ENCODE measurements at places on chromosomes 5 and 9.

DNA sequence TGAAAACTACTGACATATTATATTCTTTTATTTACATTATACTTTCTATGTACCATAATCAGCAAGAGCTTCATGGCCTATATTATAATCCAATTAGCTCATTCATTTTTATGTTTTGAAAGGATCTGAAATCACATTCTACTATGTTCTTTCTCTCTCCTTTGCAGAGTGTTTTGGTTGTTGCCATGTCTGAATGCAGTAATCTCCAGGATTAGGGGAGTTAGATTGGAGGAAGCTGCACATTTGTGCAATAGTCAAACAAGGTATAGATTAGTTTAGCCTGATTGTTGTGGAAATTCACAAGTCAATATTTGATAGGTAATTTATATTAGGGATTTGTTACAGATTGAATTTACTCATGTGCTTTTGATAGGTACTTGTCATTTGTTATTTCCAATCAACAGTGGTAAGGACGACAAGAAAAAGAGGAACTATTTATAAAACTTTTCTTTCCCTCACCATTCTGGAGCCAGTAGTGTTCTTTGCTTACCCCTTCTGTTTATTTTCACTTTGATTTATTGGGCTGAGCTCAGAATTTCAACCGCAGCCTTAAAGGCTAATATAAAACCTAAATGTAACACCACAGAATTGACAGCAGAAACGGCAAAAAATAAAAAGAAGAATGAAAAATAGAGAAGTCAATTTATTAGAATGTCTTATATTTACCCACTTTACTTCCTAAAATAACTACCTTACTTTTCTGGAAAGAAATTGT is 597.0 kb downstream of the CHSY3 start:
- DNase-seq: no peak

GRCh38 chr5:157459715-157460599 is at the start of gene NIPAL4:
TSS of gene NIPAL4 (plus strand) at chr5:157460213. CDS start at chr5:157460321, 108 bp downstream.
- no peak for DNase-seq

DNA sequence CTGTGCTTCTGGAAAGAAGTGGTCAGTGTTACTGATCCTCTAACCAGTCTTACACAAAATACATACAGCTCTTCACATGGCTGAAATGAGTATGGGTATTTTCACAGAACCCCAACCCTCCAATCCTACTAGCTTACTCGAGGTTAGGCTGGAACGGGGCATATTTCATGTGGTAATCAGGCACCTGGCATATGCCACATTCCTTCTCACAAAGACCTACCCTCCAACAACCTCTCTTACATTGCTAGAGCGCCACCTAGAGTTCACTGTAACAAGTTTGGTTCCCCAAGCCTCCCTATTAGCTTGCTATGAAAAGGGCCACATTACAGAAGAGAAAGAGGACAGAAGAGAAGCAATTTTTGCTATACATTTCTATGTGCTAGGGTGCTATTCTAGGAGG is 597.3 kb downstream of the PRELID2 start:
- no peak for DNase-seq

DNA sequence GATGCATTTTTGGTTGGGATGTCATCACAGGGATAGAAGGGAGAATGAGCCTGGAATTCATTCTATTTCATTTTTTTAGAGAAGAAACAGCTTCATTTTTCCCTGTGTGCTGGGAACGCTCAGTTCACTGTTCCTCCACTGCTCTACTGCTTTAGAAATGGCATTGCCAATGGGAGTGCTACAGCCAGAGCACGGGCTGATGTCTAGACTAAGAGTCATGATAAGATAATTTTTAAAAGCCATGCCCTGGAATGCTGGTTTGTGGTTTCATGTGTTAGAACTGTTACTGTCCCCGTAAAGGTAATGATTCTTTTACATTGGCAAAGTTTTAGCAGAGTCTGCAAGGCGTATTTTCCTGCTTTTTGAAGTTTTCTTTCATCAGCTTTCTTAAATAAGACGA is 119.6 kb downstream of the SEMA6A start:
- no peak for DNase-seq

DNA sequence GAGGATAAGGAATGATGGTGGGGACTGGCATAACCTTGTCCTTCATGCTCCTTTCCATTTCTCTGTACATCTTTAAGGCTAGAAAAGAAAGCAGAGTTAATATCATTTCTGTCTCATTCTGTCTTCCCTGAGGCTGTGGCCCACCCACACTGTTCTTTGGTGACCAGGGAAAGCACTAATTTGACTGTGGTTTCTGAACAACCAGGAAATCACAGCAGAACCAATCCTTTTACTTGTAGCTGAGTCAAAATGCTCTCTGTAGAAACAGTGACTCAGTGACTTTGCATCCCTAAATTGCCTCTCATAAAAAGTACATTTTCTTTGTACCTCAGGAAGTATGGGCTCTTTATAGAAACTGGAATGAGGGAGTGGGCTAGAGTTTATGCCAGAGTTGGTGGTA is 28.1 kb downstream of the IL33 start:
- DNase-seq: peak; percentile 15

DNA sequence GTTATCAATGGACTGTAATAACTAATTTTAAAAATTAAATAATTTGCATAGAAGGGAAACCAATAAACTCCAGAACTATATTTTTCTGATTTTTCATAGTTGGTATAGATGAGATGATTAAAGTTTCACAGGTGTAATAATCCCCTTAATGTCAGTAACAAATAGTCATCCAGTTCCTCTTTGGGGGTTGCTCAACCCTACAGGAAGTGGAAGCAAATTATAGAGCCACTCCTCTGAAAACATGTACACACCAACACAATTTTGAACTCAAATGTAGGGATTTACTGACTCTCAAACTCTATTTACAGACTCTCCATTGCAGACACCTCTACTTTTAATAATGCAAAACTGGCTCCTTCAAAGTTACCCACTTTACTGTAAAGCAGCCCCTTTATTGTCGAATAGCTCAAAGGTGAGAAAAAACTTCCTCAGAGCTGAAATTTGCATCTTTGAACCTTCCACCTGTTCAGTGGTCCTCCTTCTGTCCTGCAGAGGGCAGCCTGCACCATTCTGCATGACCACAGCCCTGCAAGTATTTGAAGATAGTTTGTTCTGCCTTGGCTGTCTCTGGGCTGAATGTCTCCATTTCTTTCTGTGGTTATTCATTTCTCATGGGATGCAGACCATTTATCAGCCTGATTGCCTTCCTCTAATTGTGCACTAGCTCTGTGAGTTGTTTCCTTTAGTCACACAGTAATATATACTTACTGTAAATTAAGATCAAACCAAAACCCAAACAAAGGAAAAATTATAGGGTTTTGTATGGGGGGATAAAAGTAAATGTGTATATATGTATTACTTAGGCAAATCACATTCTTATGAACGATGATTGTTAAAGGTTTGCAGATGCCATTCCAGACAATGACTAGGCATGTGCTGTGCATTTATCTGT is 383.2 kb upstream of the SGCD start:
- peak; percentile 40 for DNase-seq

DNA sequence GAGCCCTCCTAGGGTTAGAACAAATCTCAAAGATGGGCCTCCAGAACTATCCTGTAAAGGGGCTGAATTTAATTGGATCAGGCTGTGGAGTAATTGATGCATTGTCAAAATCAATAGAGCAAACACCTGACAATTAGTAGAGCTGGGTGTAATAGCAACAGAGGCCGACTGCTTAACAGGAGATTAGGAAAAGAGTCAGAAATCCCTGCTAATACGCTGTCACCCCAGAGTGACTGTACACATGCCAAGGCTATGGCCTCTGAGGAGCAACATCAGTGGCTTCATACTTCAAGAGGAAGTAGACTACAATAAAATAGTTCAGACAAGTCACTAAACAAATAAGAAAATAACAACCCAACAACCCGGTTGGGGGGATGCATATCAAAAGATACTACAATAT is 18.7 kb upstream of the GRPEL2 start:
- DNase-seq: no peak

DNA sequence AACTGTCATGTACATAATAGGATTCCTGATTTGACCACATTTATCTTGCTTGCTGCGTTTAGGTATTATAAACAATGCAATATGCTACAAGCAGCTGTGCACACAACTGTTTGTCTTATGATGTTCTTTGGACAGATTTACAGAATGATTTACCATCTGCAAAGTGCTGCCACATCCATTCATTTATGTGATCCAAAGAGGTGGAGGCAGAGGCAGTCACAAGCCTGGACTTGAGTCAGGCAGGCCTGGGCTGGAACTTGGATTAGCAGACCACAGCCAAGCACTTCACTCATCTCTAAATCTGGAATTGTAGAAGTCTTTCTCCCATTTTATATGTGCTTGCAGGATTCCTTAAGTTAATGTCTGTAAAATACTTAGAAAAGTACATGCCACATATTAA is 149.0 kb downstream of the INSYN2B start:
- peak; percentile 19 for DNase-seq

DNA sequence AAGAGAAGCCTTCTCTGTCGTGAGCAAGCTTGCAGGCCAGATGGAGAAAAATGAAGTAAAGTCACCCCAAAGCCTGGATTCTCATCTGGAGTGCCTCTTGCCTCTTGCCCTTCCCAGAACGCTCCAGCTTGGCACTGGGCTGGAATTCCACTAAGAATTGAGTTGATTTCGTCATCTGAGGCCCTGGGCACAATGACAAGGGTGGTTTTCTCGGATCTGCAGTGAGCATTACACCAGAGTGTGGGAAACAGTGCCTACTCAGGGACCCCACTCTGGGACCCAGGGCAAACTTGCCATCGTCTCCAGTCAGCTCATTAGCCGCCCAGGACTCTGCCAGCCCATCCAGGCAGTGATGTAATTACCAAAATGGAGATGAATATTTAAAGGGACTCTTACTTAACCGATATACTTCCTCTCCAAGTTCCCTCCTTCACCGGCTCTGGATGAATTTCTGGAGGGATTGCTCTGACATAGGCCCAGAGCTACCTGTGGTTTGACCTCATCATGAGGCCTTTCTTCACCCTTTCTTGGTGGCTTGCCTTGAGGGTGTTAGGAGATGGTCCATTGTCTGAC is 44.7 kb upstream of the LCP2 start:
- DNase-seq: no peak

GRCh38 chr5:149320791-149321330 is 24.4 kb upstream of the GRPEL2 start:
- peak; percentile 95 for DNase-seq

- no peak for DNase-seq
Measured at GRCh38 chr5:152466085-152466745, 61.1 kb upstream of the NMUR2 start.

- DNase-seq: no peak
Measured at GRCh38 chr9:9494336-9494735, 1118.5 kb downstream of the PTPRD start.

DNA sequence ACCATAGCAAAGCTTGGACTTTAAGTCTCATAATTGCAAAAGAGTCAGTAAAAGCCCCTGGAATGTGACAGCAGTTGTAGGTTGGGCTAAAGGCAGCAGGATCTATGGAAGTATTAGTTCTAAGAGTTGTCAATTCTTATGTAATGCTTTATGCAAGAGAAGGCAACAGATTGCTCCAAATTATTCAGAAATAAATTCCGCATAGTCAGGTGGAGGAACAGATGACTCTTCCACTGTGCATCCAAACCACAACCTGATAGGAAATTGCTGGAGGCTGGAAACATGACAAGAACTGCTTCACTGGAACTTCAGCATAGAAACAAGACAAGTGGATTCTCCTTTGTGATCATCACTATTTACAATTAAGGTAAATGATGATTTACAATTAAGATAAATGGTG is 101.0 kb downstream of the STARD4 start:
- DNase-seq: no peak

DNA sequence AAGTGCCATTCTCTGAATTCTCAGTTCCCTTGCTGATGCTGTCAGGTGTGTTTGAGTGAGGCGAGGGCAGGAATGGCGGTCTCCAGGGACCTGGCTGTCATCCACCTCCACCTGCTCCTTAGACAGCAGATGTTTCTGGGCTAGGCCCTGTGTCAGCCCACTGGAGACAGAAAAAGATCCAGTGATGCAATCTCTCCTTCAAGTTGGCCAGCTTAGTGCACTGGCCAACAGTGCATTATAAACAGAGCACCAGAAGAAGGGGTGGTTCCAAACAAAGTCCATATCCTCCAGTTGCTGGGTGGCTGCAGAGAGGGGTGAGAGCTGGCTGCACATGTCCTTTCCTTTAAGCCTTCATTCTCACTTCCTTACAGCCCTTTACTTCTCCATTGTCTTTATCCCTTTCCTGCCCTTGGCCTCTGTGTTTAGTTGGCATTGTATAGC is 26.5 kb downstream of the NANS start:
- no peak for DNase-seq

DNA sequence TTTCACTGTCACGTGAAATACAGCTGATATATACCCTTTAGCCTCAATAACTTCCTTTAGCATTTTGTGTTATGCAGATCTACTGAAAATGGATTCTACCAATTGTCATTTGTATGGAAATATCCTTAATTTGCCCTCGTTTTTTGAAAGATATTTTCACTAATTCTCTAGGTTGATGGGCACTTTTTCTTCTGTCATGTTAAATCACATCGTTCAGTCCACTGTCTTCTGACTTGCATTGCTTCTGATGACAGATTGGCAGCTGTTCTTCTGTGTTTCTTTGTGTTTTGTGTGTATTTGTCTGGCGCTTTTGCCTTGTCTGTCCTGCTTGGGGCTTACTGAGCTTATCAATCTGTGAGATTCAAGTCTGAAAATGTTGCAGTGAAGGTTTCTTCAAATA is 9.7 kb upstream of the CLPTM1L start:
- DNase-seq: no peak

- no peak for DNase-seq
Measured at GRCh38 chr5:74421377-74421776, 219.2 kb downstream of the ENC1 start.

DNA sequence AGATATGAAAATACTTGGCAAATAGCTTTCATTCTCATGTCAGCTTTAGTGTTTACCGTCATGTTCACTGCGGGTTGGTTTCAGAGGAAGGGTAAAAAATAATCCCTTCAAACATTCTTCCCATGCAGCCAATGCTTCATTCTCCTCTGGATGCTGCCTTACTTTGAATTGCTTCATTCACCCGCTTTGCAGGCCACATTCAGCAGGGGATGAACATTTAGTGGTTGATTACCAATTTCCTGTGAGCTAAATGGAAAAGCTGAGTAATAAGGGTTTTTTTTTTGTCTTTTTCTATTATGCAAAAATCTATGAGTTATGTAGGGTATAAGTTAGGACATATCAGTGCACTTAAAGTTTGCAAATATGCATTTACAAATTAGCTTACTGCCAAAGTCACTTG is 96.3 kb upstream of the MEF2C start:
- no peak for DNase-seq
